ENCODE measurements at places on chromosomes 2 and 18.
A peak's percentile ranks its signal among the peaks of the same experiment; 100 is the strongest.

GRCh38 chr2:121333834-121334558 lies 49.0 kb upstream of the TFCP2L1 start:
- DNase-seq: no peak

- DNase-seq: no peak
Measured at GRCh38 chr2:191806396-191806795, 40.5 kb downstream of the CAVIN2 start.

- no peak for DNase-seq
Measured at GRCh38 chr2:144990661-144991060, 470.7 kb upstream of the ZEB2 start.

GRCh38 chr2:97995026-97995733 lies 568 bp downstream of the TMEM131 start:
- DNase-seq: peak; percentile 51

- DNase-seq: no peak
Measured at GRCh38 chr2:119438128-119438656, 6.5 kb downstream of the TMEM37 start.
